Stimulated activated memory B cell treated with anti-CD40 and anti-IgM and Interleukin-4, amounts not matched to agents 10 μg/mL and 1 μg/mL and 100 μg/mL, for 72 hours (primary cell): ENCODE measurements at places on chromosomes 2 and 18.

DNA sequence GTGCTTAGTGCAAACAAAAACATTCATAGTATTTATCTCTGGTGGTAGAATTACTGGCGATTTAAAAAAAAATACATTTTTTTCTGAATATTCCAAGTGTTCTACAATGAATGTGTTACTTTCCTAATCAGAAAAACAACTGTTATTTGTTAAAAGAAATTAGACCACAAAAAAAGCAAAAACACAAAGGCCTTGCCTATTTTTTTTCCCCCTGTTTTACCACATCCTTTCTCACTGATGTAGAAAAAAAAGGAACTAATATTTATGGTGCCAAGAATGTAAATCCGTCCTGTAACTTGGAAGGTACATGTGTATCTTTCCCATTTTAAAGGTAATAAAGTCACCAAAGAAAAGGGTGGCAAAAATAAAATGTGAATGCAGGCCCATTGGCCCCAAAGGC, 28.4 kb upstream of the MGAT4A start:
- ATAC-seq, result peak; percentile 42

GRCh38 chr18:27699137-27699536, 477.8 kb downstream of the CDH2 start:
- no peak for ATAC-seq

DNA sequence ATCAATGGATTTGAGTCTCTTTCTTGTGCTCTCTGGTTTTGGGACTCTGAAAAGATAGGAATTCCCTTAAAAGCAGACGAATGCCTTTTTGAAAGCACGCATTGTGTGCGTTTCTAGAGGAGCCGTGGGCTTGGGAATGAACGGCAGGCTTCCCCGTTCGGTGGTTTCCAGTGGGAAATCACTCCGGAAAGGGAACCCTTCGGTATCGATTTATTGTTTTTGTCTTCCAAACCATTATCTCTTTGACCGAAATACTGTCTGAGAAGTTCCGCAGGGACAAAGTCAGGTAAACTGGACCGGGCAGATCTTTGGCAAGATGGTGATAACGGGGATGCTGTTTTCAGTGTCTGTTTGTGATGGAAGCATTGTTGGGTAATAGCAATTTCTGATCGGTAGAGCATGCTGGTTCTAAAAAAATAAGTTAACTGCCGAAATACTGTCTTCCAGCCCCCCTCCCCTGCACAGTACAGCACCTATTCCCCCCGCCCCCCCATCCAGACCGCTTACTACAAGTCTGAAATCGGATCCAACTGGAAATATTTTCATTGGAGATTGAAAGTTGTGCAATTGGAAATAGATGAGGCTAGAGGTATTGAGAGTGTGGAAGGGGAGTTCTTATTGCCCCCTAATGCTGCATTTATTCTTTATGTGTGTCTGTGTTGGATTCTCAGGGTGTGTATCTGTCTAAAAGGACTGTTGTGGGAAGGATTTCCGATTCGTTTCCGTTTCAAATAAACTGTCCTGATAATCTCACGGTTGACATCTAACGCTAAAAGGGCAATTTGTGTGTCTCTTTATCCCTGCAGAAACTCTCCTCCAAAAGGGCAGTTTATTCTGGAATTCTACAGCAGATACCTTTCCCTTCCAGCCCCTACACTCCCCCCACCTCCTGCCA, 635 bp downstream of the SETBP1 start:
- no peak for ATAC-seq

DNA sequence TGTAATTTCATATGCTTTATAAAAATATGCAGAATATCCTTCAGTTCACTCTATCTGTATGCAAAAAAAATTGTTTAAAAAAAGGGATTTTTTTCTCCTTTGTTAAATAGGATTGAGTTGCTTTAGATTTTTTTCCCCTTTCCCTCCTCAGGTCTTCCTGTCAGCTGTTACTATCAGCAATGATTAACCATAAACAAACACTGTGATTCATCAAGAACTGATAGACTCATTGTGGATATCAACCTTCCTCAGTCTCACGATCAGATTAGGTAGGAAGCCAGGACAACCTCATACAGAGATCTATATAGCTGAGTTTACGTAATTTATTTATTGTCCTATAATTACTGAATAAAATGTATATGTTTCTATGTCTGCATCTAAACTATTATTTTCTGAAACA, 2136.2 kb upstream of the CELF4 start:
- no peak for ATAC-seq

GRCh38 chr2:66995636-66996035, 401.5 kb upstream of the ETAA1 start:
- no peak for ATAC-seq

GRCh38 chr2:205800773-205801172, 118.5 kb downstream of the NRP2 start:
- ATAC-seq, result no peak
